ENCODE measurements at places on chromosomes 3 and 15.

DNA sequence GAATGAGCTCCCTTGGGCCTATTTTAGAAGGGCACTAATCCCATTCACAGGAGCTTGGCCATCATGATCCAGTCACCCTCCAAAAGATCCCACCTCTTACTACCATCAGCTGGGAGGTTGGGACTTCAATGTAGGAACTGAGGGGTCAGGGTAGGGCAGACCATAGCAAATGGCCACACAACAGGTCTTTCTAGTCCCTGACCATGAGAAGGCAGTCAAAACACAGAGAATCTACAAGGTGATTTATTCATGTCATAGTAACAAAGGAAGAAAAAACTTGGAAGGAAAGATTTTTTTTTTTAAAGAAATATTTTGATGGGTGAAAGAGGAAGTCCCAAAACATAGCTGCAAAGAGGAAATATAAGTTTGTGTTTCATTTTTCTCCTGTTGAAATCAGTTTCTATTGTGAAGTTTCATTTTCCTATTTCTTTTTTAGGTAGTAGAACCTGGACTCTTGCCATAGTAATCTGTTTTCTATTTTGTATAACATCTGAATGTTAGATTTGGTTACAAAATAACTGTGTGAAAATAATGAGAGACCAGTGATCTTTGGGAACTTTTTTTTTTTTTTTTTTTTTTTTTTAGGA lies 23.5 kb upstream of the TNFSF10 start:
- no peak for DNase-seq

- DNase-seq: no peak
Measured at GRCh38 chr15:82854554-82854953, 45.1 kb downstream of the WHAMM start.

DNA sequence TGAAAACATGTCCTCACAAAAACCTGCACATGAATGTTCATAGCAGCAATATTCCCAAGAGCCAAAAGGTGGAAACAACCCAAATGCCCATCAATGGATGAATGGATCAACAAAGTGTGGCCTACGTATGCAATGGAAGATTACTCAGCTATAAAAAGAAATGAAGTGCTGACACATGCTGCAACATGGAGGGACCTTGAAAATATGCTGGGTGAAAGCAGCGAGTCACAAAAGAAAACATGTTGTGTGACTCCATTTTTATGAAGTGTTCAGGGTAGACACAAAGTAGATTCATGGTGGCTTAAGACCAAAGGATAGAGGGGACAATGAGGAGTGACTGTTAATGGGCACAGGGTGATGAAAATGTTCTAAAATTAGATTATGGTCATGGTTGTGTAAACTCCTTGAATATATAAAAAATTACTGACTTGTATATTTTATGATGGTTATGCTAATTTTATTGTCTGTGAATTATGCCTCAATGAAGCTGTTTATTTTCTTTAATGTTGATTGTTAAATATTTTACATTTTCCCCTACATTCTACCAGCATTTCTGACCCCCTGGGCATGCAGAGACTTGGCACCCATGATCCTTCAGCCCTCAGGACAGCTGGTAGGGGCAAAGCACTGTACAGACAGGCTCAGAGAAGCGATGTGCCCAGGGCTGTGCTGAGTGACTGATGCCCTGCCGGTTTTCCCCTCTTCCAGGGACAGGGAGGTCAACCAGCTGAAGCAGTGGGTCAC lies 37.8 kb downstream of the CFAP100 start:
- no peak for DNase-seq

GRCh38 chr15:73839699-73840377 lies 33.5 kb upstream of the TBC1D21 start:
- no peak for DNase-seq

GRCh38 chr3:15647611-15648167 lies 46.1 kb downstream of the BTD start:
- no peak for DNase-seq

GRCh38 chr3:105065895-105066839 lies 300.5 kb upstream of the ALCAM start:
- no peak for DNase-seq

All from NCI-H146 (cell line).